Cardiac septum (tissue), 1 donor: ENCODE measurements at places on chromosomes 2 and 18. TPM values are rescaled to one million over a fixed set of nuclear protein-coding genes. Genes with fewer than 3 reads are reported as not detected.
A peak's percentile ranks its signal among the peaks of the same experiment; 100 is the strongest.

DNA sequence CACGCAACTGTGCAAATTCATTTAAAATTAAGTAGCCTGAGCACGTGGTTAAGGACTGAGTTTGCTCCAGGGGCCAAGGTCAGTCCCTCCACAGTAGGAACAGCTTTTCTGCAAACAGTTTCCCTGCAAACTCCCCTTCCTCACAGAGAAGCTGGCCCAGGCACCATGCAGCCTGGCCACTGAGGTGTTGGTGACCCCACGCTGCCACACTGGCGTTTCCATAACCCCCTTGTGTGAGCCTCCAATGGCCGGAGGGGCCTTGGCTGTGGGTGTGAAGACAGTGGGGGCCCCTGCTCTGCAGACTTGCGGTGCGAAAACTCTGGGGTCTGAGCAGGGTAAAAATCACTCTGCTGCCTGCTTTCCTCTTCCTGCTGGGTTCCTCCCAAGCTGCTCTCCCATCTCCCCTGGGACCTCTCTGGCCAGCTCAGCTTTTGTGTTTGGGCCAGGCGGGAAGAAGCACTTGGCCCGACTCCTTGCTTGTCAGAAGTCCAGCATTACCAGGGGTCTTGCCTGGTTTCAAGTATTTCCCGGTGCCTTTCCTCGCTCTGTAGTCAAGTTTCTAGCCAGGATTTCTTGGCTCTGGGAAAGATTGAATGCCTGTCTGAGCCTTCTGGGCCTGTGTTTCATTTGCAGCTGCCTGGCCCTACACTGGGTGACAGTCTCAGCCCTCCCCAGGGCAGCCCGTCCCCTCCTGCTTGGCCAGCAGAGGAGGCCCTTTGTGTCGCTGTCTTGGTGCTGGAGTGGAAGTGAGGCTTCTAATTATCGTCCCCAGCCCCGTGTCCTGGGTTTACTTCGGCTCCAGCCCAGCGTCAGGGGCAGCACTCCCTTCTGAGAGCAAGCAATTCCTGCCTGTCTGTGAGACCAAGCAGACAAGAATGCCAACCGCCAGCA, 131.4 kb upstream of the SLC1A4 start:
- DNase-seq: peak; percentile 81

DNA sequence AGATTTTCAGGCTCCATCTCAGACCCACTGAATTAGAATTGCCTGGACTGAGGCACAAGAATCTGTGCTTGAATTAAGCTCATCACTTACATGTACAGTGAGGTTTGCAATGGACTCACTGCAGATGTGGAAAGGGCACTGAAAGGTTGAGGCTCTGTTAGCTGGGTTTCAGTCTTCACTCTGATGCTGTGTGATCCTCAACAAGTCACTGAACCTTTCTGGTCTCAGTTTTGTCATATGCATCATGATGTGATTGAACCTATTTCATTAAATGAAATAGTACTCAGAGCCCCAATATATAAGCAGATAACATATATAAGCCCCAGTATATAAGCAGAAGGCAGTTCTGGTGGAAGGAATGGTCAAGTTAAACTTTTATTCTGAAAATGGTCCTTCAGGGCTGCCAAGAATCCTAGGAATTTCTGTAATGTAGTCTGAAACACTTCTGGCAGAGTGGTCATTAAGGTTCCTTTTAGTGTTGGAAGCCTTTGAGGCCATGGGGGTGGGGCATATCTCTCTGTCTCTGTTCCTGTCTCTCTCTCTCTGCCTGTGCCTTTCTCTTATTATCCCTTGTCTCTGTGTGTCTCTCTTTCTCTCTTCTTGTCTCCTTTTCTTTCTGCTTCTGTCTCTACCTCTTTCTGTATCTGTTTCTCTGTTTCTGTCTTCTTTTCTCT, 110.4 kb downstream of the ADCYAP1 start:
- DNase-seq: no peak

GRCh38 chr2:191321861-191322662, 76.9 kb downstream of the MYO1B start:
- DNase-seq: no peak

DNA sequence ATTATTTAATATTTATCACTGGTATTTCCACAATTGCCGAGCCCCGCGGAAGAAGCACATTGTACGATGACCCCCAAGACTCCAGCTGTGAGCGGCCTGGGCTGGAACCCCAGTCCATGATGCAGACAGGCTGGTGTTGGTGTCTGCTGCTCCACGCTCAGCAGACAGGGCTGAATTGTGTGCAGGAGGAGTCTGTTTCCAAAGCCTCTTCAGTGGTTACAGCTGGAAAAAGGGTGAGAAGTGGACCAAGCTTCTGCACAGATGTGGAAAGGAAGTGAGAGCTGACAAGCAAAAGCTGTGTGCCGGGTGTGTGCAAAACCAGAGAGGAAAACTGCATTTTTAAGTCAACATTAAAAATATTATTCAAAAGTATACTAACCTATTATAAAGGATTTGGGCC, 500.4 kb downstream of the GALR1 start:
- DNase-seq: no peak

DNA sequence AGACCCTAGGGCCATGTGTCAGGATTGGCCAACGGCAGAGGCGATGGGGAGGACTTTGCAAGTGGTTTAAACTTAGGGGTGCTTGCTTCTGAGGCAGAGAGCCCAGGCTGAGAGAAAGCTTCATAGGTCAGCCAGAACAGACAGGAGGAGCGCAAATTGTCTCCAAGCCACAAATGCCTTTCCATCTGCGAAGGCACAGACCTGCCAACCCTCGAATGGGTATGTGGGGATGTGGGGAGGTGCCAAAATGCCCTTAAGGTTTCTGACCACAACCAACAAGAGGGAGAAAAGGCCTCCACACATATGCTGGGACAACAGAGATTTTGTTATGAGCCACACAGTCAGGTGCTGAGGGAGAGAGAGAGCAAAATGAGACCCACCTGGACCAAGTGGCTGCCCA, 283.6 kb downstream of the CYP26B1 start:
- peak; percentile 29 for DNase-seq

- no peak for DNase-seq
Measured at GRCh38 chr2:220394433-220394832, 767.0 kb downstream of the SLC4A3 start.

- DNase-seq: no peak
Measured at GRCh38 chr2:215601990-215602721, 166.3 kb upstream of the FN1 start.

DNA sequence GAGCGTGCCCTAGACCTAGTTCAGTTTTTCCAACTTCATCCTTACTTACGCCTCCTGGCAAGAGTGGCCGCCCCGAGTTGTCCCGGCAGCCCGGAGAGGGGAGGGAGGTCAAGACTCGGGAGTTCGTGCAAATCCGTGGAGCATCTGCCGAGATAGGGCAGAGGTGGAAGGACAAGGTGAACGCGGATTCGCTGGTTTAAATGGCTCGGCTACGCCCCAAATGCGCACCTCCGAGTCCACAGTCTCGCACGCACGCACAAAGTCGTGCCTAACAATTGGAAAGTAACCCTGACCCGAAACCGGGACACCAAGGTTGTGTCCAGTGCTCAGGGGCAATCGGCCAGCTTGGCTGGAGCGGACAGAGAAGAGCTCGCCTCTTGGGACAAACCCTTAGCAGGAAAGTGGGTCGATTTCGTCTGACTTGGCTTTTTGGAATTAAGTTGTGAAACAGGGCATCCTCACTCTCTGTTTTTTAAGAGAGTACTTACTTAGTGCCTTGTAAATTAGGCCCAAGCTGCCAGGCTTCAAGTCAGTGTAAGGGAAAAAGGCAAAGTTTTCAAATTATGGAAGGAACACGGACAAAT, 726 bp upstream of the SS18 start:
- no peak for DNase-seq

DNA sequence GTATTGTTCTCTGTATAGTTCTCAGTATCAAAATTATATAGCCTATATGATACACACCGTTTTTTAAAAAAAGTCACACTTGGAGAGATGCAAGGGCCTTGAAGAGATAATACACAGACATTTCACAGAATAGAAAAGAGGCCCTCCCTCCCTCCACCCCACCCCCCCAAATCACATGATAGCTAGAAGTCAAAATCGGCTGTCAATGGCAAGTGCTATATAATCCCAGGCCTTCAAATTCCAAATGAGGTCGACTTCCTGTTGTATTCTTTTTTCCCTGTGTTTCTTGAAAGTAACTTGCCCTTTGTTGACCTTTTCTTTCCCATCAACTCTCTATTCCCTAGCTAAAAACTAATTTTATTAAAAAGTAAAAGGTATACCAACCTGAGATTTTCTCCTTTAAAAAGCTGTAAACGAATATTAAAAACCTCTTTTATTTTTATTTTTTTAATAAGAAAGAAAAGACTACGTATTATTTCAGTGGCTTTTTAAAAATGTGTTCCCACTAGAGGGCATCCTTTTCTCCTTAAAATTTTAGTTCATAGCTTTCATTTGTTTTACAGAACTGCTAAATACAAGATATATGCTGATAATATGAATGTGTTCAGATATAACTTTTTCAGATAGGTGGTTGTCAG, 46.6 kb downstream of the KCMF1 start:
- no peak for DNase-seq

DNA sequence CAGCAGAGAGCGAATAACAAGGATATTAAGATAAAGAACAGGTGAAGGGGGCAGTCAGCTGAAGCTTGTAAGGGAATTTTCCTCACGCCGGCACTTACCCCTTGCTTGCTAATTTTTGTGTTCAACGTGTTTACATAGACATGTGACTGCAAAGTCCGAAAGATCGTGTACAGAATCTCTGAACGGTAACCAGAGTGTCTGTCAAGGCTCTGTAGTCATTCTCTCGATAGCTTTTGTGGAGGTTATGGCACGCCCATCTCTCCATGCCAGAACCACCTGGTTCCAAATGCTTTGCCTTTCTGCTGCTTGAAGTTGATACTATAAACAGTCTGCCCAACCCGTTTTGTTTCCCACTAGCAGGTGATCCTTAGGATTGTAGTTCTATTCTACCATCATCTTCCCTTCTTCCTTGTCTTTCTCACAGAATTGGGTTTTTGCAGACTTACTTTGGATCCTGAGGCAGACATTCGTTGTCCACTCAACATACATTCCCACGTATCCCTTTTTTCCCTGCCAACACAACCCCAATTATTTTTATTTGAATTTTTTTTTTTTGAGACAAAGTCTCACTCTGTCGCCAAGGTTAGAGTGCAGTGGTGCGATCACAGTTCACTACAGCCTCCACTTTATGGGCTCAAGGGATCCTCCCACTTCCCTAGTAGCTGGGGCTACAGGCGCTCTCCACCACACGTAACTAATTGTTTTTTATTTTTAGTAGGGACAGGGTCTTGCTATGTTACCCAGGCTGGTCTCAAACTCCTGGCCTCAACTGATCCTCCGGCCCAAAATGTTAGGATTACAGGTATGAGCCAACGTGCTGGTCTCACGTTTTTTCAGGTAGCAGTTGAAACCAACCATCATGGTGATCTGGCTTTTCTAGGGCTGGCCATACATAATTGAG, 1.3 kb upstream of the USP34 start:
- no peak for DNase-seq

The RHOB gene
- 98.4 TPM for total RNA-seq

The NLRC4 gene
- total RNA-seq: 0.43 TPM

The IGFBP5 gene
- total RNA-seq: 191 TPM

The RESP18 gene
- total RNA-seq: not detected
